ENCODE measurements at places on chromosomes 1 and 21.

DNA sequence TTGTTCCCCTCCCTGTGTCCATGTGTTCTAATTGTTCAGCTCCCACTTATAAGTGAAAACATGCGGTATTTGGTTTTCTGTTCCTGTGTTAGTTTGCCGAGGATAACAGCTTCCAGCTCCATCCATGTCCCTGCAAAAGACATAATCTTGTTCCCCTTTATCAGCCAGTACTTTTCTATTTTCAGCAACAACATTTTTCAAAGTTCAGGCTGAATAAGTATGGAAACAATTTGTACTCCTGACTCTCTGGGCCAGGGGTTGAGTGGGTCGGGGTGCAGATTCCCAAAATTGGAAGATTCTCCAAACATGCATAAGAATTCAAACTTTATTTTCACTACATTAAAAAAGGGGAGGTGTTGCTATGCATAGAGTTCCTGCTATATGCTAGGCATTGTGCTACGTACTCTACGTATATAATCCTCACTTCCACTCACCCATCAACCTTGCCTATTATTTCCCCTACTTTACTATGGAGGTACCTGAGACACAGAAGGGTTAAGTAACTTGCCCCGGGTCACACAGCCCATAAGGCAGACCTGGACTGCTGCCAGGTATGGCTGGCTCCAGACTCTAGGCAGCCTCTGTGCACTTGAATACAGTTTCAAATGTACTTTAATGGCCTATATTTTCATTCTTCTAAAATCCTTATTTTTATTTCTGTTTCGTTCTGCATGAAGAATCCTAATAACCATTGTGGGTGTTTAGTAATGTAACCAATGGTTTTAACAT is 117.1 kb upstream of the C8B start:
- no peak for DNase-seq

DNA sequence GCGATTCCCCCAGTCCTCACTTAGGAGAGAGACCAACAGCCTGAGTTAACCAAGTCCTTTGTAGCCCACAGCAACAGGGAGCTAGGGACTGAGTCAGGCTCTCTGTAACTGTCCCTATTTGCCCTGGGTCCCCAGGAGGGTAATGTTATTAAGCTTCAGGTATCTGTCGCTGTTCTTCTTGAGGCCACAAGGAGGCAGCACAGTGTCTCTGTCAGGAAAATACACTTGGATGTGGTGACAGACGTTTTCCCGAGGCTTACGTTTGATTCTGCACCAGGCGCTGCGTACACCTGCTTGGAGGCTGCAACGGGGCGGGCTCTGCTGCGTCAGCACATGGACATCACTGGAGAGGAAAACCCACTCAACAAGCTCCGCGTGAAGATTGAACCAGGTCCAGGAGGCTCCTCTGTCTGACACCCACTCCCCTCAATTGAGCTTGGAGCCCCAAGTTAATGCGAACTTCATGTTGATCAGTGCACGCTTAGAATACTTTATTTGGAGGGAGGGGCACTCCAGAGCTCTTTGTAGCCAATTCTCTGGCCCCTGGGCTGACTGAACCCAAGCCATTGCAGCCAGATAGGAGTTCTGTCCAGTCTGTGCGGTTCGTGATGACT is 10.7 kb upstream of the ELF3 start:
- no peak for DNase-seq

DNA sequence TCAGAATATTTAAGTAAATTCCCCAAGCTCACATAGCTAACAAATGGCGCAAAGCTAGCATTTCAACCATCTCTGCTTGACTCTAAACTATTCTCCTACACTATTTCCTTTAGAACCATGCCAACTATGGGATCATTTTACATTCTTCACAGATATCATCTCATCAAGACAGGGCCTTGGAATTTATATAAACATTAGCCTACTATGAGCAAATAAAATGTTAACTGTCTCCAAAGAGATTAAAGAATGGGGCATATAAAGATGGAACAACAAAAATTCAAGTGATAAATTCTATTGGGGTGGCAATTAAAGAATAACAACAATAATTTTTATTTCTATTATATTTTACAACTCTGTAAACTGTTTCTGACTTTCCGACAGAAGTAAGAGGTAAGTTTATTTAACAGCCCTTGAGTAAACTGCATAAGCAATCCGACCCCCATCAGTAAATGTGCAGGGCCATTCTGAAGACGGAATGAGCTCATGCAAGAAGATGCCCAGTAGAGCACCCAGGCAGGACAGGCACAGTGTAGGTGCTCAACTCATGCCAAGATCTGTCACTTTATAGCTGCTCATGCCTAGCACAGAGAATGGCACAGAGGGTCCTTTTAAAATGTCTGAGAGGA is 261.9 kb downstream of the VAV3 start:
- no peak for DNase-seq

DNA sequence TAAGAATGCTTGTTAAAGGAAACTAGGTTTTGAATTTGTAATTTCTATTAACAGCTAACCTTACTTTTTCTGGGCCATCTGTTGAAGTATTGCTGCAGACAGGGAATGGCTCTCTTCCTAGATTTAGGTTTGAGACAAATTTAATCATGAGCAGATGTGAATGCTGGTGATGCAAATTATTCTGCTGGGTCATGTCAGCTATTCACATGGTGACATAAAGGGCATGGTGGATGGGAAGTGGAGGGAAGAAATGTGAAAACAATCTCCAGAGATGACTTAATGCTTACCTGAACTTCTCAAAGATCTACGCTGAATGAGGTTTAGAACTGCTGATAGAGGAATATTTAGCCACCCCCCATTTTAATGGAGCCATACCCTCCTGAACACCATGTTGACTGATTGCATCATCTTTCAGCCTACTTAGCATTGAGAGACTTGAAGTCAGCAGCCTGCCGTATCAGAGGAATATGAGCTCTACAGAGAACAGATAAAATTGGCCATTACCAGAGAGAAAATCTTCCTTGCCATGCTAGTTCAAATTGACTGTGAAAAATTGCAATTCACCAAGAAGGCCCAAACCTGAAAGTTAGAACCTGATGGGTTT is 138.8 kb downstream of the HHAT start:
- no peak for DNase-seq

DNA sequence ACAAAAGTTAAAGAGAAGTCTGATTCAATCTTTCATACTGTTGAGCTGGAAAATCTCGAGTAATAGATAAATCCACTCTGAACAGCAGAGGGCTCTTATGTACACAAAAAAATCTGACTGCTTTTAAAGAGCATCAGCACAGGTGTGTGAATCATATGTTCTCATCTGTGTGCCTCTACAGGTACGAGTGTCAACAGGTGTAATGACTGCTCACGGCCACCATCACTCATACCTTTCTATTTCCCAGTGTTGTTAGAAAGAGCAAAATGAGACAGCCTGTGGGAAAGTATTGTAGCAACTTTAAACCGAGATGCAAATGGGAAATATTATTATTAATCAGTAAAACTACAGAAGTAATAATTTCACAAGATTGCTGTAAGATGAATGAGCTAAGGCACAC is 49.0 kb upstream of the SCAF4 start:
- no peak for DNase-seq

DNA sequence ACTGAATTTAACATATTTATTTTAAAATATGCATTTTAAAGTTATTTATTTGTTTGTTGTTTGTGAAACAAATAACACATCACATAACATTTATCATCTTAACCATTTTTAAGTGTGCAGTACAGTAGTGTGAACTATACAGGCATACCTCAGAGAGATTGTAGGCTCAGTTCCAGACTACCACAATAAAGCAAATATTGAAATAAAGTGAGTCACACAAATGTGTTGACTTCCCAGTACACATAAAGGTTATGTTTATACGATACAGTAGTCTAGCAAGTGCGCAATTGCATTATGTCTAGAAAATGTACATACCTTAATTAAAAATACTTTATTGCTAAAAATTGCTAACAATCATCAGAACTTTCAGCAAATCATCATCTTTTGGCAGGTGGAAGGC is 739.4 kb upstream of the ADGRL4 start:
- no peak for DNase-seq

DNA sequence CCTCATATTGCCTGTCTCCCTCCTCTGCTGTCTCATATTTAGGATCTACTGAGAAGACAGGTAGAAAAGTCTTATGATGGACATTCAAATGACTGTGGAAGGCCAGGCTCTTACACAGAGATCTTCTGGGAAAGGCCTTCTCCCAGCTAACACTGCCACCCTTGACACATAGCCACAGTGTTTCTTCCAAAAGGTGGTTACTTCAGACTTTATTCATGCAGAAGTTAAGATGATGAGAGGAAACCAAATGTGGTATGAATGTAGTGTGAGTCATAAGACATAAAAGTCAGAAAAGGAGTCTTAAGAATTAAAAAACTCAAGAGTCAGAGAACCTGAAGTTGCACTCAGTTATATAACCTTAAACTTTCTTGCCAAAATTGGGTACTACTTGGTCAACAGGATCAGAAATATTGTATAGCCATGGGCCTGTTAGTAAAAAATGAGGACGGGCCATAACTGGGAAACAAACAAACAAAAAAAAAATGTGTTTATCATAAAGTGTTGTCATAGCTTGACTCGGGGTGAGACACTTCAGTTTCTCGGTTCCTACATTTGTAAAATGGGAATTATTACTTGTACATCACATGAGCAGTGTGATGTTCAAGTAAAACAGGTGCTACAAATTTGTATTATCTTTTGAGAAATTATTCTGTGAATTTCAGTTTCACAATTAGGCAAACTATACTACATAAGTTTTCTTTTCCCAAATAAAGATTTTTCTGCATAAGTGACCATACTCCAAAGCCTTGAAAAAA is 1.2 kb upstream of the DENND1B start:
- DNase-seq, result no peak

- no peak for DNase-seq
Observed at GRCh38 chr1:39701049-39701439, 9.8 kb upstream of the HPCAL4 start.

DNA sequence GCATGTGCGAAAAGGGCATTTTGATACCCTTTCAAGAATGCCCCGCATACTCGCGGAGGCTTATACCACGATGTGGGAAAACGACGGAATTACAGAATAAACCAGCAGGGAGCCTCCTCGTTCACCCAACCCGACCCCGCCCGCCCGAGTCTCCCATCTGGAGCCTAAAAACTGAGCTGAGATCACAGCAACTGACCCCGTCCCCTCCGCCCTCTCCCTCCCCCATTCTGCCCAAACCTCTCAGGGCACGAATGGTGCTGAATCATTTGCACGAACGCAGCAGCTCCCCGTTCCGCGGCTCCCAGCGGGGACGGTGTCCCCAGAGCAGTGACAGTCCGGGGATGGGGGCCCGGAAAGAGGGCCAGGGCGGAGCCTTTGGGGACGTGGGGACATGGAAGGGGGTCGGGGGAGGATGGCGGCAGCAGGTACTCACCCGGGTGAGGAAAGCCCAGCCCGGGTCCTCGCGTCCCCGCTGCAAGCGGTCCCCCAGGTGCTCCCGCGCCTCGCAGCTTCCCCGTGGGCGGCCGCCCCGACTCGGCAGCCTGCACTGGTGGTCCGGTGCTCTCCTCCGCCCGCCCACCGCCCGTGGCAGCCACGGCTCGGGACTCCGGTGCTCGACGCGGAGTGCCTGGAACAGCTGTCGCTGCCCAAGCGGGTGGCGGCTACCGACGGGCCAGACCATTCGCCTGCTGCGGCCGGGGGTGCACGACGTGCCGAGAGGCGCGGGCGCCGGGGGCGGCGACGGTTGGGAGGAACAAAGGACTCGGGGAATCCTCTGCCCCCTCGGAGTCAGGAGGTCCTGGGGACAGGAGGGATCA is at the start of gene TTLL7:
Gene TTLL7 (minus strand): TSS at position 635 of the 818 bp plus-strand sequence. CDS start 46,921 bp downstream, outside the sequence.
- peak; percentile 90 for DNase-seq

DNA sequence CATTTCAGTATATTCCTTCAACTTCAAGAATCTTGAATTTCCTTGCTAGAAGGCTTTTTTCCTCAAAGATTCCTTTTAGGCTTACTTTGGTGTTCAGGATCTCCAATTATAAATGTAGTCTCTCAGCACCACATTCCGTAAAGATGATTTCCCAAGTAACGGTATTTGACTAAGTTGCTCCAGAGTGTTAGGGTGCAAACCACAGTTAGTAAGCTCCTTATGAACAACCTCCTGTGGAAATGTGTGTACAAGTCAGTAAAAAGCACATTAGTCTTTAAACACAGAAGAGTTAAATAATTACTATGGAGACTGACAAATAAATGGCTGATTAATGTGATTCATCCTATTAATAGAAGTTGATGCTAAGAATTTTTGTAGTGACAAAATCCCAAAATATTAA is 10.3 kb downstream of the DONSON start:
- no peak for DNase-seq

DNA sequence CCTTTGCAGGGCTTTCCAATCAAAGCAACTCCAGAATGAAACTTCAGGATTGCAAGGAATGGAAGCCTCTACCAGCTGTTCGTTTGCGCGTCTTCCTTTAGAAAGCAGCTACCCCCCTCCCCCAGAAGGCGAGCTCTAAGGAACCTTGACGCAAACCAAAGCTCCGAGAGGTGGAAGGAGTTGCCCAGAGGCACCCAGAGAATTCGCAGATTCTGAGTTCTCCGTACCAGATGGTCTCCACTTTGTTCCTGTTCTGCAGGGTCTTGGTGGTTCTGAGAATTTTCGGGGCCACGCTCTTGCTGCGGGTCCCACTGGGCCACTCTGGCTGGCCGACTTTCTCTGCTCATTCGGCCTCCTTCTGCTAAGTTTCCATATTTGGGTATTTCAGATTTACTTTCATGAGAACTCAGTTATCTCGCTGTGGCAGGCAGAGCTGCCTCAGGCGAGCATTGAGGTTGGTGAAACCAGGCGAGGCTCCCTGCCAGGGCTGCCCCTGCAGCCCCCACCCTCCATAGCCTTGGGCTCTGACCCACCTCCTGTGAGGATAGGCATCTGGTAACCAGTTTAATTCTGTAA is 801 bp downstream of the TRAF5 start:
- peak; percentile 59 for DNase-seq

DNA sequence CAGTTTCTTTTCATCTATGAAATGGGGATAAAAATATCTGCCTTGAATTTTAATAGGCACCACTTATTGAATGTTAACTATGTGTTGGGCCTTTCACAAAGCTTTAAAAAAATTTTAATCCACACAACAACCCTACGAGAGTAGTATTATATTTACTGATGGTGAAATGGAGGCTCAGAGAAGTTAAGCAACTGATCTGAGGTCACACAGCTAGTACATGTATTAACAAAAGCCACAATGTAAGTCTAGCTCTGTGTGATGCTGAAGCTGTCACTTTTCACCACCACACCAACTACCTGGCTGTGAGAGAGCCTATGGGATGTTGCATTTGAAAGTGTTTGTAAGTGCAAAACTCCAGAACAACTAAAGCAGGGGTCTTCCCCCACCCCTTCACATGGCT is 44.1 kb downstream of the LRRN2 start:
- no peak for DNase-seq

Measured in right forelimb (tissue), 1 donor.